Endothelial cell of umbilical vein (primary cell): ENCODE measurements at places on chromosomes 2 and 18. TPM values are rescaled to one million over a fixed set of nuclear protein-coding genes. Genes with fewer than 3 reads are reported as not detected.

The COLEC12 gene
- total RNA-seq, result 13.8 and 17.1 TPM in 2 replicates

The GAD1 gene
- 0.60 TPM in 1 of 2 replicates, not detected in the other for total RNA-seq

The BOLA3 gene
- 42.4 and 42.6 TPM in 2 replicates for total RNA-seq

The HAAO gene
- 0.60 and 0.82 TPM in 2 replicates for total RNA-seq

The ADCYAP1 gene
- not detected in 2 replicates for total RNA-seq

The IDH1 gene
- 107 and 124 TPM in 2 replicates for total RNA-seq

The NEU4 gene
- total RNA-seq, result not detected in 2 replicates

The GPR35 gene
- total RNA-seq, result 0.25 and 0.33 TPM in 2 replicates

The ITPRIPL1 gene
- 4.6 and 5.8 TPM in 2 replicates for total RNA-seq

The CFC1 gene
- total RNA-seq, result not detected in 2 replicates

The CPLX4 gene
- not detected in 2 replicates for total RNA-seq

- H3K27ac ChIP-seq, result no peak overlapping the region
- H3K4me3 ChIP-seq, result no peak overlapping the region
- no peaks in the 10 kb centered on the region for H3K27me3 ChIP-seq
- no peaks in the 10 kb centered on the region for H3K4me1 ChIP-seq
- H3K36me3 ChIP-seq, result no peaks in the 10 kb centered on the region
- no peak for DNase-seq
Measured at GRCh38 chr2:105952131-105952530, 207.4 kb downstream of the NCK2 start.

- no peaks in the 10 kb centered on the region for H3K4me1 ChIP-seq
- no peak for DNase-seq
- H3K4me3 ChIP-seq, result no peak overlapping the region
- no peaks in the 10 kb centered on the region for H3K36me3 ChIP-seq
Measured at GRCh38 chr2:21535826-21536225, 412.1 kb downstream of the TDRD15 start.

- no peaks in the 10 kb centered on the region for H3K27me3 ChIP-seq
- H3K4me3 ChIP-seq, result no peak overlapping the region
- H3K27ac ChIP-seq, result peak overlapping the region; percentile 24
- no peaks in the 10 kb centered on the region for H3K36me3 ChIP-seq
Measured at GRCh38 chr2:73852020-73852419, 23.3 kb downstream of the STAMBP start.

DNA sequence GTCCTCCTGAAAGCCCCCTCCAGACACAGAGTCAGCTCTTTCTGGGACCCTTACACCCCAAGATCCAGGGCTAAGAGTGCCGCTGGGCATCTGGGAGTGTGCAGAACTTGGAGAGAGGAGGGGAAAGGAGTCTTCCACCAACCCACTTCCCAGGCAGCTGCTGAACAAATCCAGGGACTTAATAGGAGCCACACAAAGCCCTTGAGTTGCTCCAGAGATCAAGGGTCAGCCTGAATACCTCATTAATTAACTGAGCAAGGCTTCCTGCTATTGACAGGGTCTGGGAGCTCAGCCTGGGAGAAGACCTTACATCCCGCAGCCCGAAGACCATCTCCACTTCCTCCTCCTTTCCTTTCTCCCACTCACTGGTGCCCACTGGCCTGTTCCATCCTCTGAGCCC lies 108.3 kb downstream of the CELF4 start:
- no peak for DNase-seq
- H3K27ac ChIP-seq, result no peak overlapping the region
- H3K27me3 ChIP-seq, result no peaks in the 10 kb centered on the region
- no peaks in the 10 kb centered on the region for H3K36me3 ChIP-seq
- no peaks in the 10 kb centered on the region for H3K4me1 ChIP-seq

DNA sequence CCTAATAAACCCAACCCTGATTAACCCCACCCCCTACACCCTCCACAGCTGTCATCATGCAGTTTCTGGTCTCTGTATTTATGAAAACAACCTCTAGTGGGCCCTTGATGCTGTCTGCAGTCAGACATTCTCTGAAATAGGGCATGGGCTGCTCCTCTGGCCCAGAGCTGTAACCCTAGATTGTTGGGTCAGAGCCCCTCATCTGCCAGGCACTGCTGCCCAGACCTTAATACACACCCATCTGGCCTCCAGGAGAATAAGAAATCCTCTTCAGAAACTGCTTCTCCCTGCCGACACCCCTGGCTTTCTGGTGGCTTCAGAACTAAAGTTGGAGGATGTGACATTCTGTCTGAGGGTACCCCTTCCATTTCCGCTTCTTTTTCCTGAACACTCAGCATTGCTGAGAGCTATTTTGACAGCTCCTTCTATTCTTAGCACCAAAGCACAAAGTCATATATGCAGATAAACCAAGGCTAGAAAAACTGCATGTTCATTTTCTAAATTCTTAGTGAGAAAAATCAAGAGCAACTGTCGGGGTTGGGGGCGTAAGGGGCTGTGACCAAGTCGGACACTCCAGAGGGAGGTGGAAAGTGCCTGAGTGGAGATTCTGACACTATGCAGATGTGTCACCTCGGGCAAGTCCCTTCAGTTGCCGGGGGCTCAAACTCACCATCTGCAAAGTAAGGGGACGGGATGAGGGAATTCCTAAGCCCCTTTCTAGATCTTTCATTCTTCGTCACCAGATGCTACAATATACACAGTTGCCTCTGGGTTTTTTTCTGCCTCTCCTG lies 28.7 kb downstream of the SRSF7 start:
- no peaks in the 10 kb centered on the region for H3K4me1 ChIP-seq
- DNase-seq, result no peak
- no peaks in the 10 kb centered on the region for H3K27me3 ChIP-seq
- no peak overlapping the region for H3K27ac ChIP-seq
- H3K36me3 ChIP-seq, result no peaks in the 10 kb centered on the region

- H3K36me3 ChIP-seq, result no peaks in the 10 kb centered on the region
- no peaks in the 10 kb centered on the region for H3K4me1 ChIP-seq
- H3K4me3 ChIP-seq, result no peak overlapping the region
- no peak overlapping the region for H3K27ac ChIP-seq
Measured at GRCh38 chr2:162480067-162480466, 136.1 kb downstream of the GCA start.

- H3K27me3 ChIP-seq, result no peaks in the 10 kb centered on the region
- no peak overlapping the region for H3K4me3 ChIP-seq
- H3K27ac ChIP-seq, result no peak overlapping the region
- no peak for DNase-seq
- no peaks in the 10 kb centered on the region for H3K36me3 ChIP-seq
Measured at GRCh38 chr2:157922815-157923214, 46.7 kb upstream of the ACVR1 start.

GRCh38 chr2:235536711-235537110 lies 42.9 kb downstream of the AGAP1 start:
- no peaks in the 10 kb centered on the region for H3K36me3 ChIP-seq
- no peaks in the 10 kb centered on the region for H3K4me1 ChIP-seq
- H3K27ac ChIP-seq, result no peak overlapping the region
- H3K27me3 ChIP-seq, result no peaks in the 10 kb centered on the region
- H3K4me3 ChIP-seq, result no peak overlapping the region
- DNase-seq, result no peak

DNA sequence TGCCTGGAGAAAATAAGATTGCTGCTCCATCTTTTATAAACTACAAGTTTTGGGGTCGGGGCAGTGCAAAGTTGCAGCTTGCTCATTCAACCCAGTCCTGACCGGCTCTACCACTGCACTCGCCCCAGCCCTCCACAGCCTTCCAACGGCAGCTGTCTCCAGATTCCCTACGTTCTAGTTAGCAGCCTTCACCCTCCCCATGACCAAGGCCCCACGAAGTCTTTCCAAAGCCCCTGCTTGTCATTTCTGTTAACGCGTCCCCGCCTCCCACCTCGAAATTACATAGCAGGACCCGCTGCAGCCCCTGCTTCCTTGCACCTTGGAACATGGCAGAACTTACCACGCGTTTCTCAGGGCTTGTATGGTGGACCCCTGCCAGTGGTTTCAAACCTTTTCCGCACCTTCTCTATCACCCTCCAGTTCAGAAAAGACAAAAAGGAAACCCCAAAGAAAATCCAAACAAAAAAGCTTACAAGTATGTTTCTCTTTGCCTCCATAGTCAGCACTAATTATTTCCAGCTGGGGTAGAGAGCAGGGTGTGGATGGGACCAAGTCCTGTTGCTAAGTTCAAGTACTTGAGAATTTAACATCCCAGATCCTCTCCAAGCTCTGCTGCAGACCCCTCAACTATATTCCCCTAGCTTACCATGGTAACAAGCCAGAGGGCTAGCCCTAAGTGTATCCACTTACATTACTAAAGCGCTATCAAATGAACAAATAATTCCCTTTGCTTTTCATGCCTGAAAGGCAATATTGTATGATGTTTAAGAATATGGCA lies 161.5 kb downstream of the TGIF1 start:
- no peaks in the 10 kb centered on the region for H3K36me3 ChIP-seq
- H3K27me3 ChIP-seq, result no peaks in the 10 kb centered on the region
- DNase-seq, result no peak

GRCh38 chr2:111972955-111973565 lies 74.7 kb downstream of the MERTK start:
- H3K27ac ChIP-seq, result peak overlapping the region; percentile 23
- no peak overlapping the region for H3K4me3 ChIP-seq
- H3K36me3 ChIP-seq, result peaks cover 8% of the 10 kb centered on the region

DNA sequence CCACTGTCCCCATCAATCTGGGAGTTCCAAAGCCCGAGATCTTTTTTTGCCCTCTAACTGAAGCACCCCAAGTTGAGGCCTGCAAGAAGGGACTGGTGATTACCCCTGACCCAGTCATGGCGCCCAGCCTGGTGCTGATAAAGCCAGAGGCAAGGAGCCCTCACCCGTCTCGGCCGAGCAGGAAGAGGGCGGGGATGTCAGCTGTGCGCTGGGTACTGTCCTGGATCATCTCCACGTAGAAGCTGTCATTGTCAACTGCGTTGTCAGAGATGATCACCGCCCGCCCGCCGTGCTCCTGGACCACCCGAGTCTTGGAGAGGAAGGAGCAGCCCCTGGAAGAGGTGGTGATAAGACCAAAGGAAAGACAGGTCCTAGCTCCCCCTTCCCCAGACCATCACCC lies 4.4 kb downstream of the PRADC1 start:
- H3K27me3 ChIP-seq, result no peaks in the 10 kb centered on the region
- no peak for DNase-seq
- no peak overlapping the region for H3K27ac ChIP-seq
- no peak overlapping the region for H3K4me3 ChIP-seq

DNA sequence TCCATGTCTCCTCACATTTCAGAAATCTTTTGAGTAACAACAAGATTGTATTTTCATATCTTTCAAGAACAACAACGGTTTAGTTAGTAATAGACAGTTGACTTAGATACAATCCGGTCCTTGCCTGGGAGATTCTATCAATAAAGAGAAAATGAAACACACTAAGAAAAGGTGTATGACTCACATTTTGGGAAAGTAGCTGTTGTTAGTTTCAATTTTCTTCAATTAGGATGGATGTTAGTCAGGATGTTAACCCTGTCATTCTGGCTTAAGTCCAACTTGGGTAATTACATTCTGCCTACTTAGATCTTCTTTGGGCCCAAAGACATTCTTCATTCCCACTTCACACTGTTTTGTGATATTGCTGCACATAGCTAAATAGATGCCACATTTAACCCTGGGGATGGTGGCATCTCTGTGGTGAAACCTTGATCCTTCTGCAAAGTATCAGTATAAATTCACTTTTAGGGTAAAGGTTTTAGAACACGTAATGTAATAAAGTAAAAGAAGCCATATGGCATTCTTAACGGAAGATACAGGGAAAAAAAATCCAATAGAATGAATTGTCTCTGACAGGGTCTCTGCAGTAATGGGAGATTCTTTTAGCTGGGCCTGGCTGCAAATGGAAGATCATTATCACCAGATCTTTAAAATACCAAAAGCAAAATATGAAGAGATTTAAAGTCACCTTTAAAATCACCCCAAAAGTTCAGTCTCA lies 365.5 kb downstream of the FIGN start:
- no peaks in the 10 kb centered on the region for H3K4me1 ChIP-seq
- no peak overlapping the region for H3K27ac ChIP-seq
- DNase-seq, result no peak
- no peaks in the 10 kb centered on the region for H3K36me3 ChIP-seq

- no peak for DNase-seq
- peaks cover 3% of the 10 kb centered on the region for H3K27me3 ChIP-seq
- H3K4me3 ChIP-seq, result no peak overlapping the region
- H3K27ac ChIP-seq, result no peak overlapping the region
- no peaks in the 10 kb centered on the region for H3K4me1 ChIP-seq
- H3K36me3 ChIP-seq, result no peaks in the 10 kb centered on the region
Measured at GRCh38 chr2:128385365-128385764, 66.7 kb upstream of the HS6ST1 start.

- no peaks in the 10 kb centered on the region for H3K36me3 ChIP-seq
- no peak for DNase-seq
- peaks cover 31% of the 10 kb centered on the region for H3K4me1 ChIP-seq
- H3K27ac ChIP-seq, result no peak overlapping the region
- H3K27me3 ChIP-seq, result no peaks in the 10 kb centered on the region
Measured at GRCh38 chr2:105750735-105751134, 6.0 kb downstream of the NCK2 start.

- no peak overlapping the region for H3K4me3 ChIP-seq
- no peak overlapping the region for H3K27ac ChIP-seq
Measured at GRCh38 chr2:144748443-144748842, 228.5 kb upstream of the ZEB2 start.

DNA sequence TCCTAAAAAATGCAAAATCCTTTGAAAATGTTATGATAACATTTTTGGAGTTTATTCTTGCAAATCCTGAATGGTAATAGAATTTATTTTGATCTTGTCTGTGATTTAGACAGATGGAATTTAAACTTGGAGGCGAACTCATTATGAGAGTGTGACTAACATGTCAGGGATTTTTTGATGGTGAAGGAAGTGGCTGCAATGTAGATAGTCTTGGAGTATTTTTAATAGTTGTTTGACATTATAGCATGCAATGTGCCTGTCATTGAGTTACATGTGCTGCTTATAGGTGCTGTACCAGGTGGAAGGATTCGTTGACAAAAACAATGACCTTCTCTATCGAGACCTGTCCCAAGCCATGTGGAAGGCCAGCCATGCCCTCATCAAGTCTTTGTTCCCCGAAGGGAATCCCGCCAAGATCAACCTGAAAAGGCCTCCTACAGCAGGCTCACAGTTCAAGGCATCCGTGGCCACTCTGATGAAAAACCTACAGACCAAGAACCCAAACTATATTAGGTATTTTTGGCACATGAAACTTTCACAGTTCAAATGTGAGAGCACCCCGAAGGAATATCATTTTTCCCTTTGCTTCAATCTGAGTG lies 141.8 kb downstream of the MYO1B start:
- peaks cover 50% of the 10 kb centered on the region for H3K4me1 ChIP-seq
- peak overlapping the region; percentile 77 for H3K27ac ChIP-seq
- no peak overlapping the region for H3K4me3 ChIP-seq
